ENCODE measurements at places on chromosomes 4 and X.

GRCh38 chr4:8581094-8581861 lies 1.1 kb downstream of the GPR78 start:
- DNase-seq = no peak

GRCh38 chrX:14389682-14390081 lies 139.7 kb upstream of the GLRA2 start:
- DNase-seq = no peak

DNA sequence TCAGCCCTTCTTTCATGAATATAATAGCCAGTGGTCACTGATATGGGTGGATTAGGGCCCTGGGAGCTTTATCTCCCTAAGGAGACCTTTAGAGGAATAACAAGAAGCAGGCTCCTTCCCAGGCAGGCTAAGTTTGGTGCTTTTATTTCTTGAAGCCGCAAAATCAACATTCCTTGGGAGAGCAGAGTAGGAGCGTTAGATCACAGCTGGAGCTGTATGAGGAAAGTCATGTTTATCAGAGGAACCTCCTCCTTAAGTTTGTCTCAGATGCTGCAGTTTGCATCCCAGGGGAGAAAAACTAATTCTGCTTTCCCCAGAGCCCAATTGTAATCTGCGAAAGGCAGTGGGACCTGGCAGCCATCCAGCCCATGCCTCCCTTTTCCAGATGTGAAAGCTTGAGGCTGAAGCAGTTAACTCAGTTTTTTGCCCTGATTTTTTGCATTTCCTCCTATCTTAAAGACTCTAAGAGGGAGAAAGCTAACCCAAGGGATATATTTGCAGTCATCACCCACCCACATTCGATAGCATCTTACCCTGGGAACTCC lies 186.0 kb upstream of the FRMPD4 start:
- DNase-seq = no peak

GRCh38 chrX:49878834-49879655 lies at the start of gene USP27X:
Gene USP27X (plus strand): TSS chrX:49879484. CDS start chrX:49880308, 824 bp downstream.
- peak; percentile 61 for DNase-seq

DNA sequence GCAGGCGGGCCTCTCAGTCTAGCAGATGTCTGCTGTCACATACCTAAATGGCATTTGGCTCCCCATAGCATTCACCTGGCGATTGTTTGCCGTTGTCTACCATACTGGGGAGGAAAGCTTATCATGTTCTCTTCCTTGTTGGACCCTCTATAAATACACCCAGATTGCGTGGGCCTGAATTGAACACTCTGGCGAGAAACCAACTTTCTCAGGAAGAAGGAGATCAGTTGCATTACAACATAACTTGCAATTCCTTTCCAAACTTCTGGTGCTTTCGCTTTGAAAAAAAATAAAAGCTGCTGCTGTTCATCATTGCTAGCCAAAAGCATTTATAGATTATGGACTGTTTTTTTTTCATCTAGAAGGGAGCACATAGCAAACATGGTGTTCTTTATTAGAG lies 230.0 kb upstream of the GPC4 start:
- DNase-seq = no peak

DNA sequence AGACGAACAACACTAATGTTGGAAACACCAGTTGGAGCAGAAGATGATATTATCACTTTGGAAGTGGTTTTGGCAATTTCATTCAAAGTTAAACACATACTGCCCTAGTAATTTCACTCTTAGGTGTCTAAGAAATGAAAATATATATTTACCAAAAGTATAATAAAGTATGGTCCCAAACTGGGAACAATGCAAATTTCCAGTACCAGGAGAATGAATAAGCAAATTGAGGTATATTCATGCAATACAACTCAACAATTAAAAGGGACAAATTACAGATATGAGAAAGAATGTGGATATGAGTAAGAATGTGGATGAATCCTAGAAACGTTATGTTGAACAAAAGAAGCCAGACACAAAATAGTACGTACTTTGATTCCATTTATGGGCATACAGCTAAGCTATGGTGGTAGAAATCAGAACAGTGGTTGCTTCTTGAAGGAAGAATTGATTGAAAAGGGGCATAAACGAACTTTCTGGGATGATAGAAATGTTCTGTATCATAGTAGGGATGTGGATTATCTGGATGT lies 10.0 kb downstream of the ELMOD2 start:
- no peak for DNase-seq

DNA sequence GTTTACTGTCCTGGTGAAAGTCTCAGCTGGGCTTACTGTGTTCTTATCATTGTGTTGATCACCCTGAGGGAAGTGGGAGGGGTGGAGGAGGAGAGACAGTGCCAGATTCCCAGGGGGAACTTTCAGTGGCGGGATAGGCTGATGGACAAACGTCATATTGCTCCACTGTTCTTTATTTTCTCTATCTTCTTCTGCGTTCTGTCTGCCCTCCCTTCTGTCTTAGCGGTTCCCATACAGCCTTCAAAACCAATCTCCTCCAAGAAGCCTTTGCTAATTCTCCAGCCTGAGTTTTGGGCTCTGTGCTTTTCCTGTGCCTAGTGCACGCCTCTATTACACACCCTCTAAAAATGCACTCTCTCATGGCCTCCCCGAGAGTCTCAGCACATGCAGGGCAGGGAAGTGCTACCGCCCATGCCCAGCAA lies 448.7 kb upstream of the FAT1 start:
- no peak for DNase-seq

DNA sequence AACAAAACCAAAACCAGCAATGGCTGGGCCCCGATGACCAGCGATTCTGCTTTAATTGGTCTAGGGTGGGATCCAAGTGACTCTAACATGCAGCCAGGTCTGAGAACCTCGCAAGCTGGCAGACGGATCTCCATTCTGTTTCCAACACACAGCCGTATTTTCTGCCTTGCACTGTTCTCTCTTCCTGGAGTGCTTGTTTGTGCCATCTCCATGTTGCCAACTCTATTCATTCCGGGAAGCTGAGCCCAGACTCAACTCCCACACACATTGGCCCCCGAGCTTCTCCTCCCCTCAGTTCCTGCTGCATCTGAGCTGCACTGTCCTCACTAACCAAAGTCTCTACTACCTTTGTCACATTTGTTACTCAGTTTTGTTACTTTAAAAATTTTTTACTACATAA lies 35.6 kb downstream of the GEMIN8 start:
- DNase-seq = no peak

DNA sequence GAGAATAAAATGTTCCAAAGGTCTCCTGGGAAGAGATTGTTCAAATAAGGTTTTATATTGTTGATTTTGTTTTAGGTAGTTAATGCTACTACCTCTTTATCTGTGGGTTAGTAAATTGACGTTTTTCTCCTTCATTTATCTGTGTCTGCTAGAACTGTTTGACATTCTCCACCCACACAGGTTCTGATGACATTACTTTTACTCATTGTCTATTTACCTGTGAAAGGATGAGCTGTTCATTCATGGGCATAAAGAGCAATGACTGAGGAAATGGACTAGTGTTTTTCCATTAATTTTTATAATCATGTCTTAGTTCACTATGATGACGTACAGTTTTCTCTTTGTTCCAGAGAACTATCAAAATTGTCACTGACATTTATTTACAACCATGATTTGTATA lies 75.6 kb downstream of the CPE start:
- no peak for DNase-seq

DNA sequence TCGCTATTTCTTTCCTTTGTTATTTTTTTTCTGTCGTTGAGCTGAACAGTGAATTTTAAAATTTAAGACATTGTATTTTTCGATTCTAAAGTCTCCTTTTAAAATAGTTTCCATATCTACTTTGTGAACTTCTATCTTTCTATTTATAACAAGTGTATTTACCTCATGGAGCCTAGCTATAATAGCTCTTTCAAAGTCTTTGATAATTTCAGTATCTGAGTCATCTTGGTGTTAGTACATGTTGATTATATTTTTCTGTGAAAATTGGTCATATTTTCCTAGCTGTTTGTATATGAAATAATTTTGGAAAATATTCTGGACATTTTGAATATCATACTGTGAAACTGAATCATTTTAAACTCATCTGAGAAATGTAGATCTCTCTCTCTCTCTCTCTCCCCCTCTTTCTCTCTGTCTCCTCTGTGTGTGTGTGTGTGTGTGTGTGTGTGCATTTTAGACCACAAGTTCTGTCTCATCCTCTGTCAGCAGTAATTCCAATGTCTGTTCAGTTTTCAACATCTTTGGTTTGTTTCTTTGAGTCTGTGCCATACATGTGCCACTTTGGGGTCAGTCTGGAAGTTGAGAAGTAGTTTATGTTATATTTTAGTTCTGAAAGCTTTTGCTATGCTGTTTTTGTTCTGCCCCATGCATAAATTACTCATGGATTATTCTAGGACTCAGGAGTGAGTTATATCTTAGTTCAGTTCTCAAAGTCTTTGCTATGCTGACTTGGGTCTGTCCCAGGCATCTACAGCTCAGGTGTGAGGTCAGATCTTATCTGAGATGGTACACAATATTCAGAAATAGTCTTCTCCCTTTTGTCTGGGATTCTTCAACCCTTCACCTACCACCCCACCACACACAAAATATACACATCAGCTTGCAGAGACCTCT lies 366.4 kb upstream of the CASK start:
- DNase-seq = no peak

DNA sequence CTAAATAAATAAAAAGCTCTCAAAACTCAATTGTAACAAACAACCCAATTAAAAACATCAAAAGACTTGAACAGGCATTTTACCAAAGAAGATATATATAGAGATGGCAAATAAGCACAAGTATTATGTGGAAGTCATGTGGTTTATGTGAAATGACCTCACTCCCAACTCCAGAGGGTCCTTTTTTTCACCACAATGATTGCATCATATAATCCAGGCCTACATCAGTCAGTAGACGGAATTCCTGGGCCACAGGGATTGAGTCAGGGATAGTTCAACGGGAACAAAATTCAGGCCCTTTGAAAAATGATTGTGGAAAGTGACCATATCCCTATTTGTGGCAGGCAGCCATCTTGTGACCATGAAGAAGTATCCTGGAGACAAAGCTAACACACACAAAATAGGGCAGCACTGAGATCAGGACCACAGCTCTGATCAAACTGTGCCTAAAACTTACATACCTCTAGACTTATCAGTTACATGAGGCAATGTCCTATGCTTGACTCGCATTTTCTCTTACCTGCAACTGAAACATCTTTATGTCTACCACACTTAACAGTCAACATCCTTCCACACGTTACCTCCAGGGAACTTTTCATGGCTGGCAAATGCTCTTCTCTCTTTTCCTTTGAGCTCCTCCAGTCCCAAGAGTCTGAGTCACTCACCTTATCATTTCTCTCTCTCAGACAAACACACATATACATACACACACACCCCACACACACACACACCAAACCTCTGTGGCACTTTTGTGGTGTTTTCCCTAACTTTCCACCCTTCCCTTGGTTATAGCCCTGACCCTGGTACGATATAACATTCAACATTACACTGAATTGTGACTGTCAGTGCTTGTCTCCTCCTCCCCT lies 113.5 kb downstream of the PHF8 start:
- no peak for DNase-seq

DNA sequence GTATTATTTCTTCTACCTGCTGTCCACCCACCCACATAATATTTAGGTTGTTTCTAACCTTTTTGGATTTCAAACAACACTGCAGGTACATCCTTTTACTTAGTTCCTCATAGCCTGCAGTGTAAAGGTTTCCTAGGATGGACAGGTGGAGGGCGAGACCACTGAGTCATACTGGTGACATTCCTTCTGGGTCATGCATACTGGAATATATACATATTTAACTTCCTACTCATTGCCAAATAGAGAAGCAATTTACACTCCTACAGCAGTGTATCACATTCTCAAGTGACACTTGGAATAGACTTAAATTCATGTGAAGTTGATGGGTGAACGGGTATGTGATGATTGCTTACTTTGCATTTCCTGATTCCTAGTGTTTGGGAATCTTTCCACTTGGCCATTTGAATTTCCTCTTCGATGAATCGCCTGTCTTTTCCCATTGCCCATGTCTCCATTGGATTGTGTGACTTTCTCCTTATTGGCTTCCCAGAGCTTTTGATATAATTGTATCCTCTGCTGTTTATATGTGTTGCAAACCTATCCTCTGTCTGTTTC lies 8.2 kb upstream of the PPP2R2C start:
- no peak for DNase-seq

GRCh38 chrX:70292788-70293187 lies 2.9 kb downstream of the KIF4A start:
- DNase-seq = no peak

- DNase-seq = no peak
Measured at GRCh38 chrX:139725720-139726119, 17.8 kb upstream of the MCF2 start.

All from activated T-helper 9 cell treated with anti-CD3 and anti-CD28 coated beads, Interleukin-2, amount 50 U/mL, for 16 hours (primary cell).